ENCODE measurements at places on chromosomes 2 and 18. TPM values are rescaled to one million over a fixed set of nuclear protein-coding genes. Genes with fewer than 3 reads are reported as not detected.

- ATAC-seq, result no peak
These were observed 46.5 kb downstream of the PLEK start for GRCh38 chr2:68411397-68412126.

MYO5B gene
- not detected for total RNA-seq

- no peak for ATAC-seq
These were observed 565.3 kb upstream of the ZNF804A start for GRCh38 chr2:184032983-184033382.

DNA sequence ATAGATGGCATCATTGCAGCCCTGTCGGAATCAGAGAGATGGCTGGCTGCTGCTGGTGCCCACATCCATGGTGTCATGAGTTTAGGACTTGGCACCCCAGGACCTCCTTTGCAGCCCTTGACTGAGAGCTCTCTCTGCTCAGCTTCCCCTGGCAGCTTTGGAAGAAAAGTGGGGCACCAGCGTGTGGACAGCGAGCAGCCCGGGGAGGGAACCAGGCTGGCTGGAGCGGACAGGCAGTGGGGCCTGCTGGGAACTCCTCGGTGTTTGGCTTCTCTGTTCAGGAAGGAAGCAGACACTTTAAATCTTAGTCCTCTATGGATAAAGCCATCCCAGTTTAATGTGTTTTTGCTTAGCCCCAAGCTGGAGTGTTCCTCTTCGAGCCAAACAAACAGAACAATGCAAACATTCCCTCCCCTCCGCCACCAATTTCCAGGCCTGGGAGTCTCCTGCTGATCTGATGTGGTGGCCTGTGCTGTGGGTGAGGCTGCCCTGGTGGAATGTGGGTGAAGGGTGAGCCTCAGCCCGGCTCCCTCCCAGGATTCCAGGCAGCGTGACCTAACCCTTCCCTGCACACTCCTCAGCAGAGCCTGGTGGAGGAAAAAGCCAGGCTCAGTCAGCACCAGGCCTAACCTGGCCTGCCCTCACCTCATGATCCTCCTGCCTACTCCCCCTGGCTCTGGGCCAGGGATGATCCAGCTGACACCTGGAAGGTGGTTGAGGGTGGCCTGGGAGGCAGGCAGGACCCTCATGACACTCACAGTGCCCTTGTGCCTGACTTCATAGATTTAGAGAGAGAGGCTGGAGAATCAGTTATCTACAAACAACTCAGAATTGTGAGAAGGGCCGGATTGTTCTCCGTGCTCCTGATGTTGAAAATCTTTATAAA is 21.6 kb upstream of the ITGB6 start:
- ATAC-seq, result no peak
